ENCODE measurements at places on chromosomes 12 and 14.

- DNase-seq = no peak
Measured at GRCh38 chr12:87152841-87153528, 876.2 kb downstream of the C12orf50 start.

GRCh38 chr12:123075646-123076171, 75.2 kb downstream of the PITPNM2 start:
- DNase-seq = no peak

GRCh38 chr14:31770271-31770670, 209.1 kb downstream of the NUBPL start:
- DNase-seq = no peak

GRCh38 chr14:103353362-103353761, 19.3 kb downstream of the EIF5 start:
- DNase-seq = no peak

DNA sequence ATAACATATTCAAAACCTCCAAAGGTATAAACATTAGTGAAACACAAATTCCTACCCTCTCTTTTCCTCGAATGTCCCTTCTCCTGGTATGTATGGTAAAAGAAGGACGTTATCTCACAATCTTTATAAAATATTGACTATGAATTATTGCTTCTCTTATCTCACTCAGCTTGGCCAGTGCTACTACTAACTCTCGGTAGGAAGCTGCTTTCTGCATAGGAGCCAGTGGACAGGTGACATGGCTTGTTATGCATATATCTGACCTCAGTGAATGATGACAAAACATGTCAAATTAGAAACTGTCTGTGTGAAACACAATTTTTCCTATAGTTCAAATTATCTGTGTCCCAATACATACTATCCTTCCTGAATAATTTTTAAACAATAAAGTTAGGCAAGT, 48.5 kb upstream of the FLRT2 start:
- DNase-seq = no peak

DNA sequence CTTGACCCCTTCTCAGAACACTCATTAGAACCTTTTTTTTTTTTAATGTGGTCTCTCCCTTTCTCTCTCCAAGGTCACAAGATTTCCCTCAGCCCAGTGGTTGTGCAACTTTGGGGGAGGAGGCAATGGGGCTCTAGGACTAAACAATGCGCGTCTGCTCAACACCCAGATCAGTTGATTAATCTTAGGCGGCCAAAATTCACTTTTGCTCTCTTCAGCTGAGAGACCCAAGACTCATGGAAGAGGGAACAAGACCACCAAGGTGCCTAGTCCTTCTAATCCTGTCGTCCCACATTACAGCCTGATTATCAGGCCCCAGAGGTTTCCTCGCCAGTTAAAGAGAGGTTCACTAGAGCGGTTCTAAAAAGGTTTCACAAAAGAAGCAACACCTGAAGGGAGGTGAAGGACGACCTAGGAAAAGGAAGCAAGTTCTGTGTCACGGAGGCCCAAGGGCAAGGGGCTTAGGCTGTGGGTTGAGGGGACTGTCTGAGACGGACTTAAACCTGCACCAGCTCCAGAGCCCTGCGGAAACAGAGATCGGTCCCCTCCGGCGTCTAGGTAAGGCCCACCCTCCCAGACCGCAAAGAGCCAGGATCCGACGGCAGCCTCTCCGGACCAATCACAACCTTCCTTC, 824 bp upstream of the TARBP2 start:
- DNase-seq = no peak

DNA sequence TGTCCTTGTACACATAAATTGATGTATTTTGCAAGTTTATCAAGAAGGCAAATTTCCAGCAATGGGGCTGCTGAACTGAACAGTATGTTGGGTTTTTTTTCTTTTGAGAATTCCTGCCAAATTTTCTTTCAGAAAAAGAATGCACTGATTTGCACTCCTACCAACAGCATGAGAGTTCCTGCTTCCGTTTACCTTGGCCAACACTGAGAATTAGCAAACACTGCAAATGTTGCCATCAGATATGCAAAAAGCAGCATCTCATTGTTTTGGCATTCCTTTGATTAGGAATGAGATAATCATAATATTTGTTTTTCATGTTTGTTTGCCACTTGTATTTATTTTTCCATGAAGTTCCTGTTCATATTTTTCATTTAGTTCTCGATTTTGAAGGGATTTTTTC, 82.4 kb downstream of the RTN1 start:
- no peak for DNase-seq

- DNase-seq = no peak
Measured at GRCh38 chr14:26415618-26416123, 182.2 kb downstream of the NOVA1 start.

- DNase-seq = no peak
Measured at GRCh38 chr12:7645395-7646177, 20.1 kb downstream of the APOBEC1 start.

DNA sequence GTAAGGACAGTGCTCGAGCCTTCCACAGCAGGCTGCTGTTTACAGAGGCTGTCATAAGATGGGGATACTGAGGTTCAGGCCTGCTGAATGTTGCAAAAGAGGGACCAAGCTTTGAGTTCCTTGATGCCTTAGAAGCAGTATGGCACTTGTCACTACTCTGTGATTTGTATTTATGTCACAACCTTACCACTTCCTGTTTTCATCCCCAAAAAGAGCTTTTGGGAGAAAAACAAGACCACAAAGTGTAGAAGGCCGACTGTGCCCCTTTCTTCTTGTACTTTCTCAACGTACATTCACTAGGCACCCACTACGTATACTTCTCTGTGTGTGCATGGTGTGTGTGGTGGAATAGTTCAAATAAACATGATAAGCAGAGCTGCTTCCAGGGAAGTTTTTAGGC, 90.1 kb downstream of the DRAM1 start:
- DNase-seq = no peak

- DNase-seq = no peak
Measured at GRCh38 chr12:31714406-31715271, 14.2 kb downstream of the AMN1 start.

DNA sequence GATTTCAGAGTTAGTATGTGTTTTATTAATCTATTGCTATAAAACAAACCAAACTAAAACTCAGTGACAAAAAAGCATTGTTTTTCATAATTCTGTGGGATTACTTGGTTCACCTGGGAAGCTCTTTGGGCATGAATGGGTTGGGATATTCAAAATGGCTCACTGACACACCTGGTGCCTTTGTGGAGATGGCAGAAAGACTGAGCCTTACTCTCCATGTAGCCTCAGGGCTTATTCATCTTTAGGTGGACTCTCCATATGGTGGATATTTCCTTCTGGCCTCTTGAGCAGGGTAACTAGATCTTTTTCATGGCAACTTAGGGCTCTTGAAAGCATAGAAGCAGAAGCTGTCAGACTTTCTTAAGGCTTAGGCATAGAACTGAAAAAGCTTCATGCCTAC, 1102.8 kb upstream of the SEL1L start:
- no peak for DNase-seq

DNA sequence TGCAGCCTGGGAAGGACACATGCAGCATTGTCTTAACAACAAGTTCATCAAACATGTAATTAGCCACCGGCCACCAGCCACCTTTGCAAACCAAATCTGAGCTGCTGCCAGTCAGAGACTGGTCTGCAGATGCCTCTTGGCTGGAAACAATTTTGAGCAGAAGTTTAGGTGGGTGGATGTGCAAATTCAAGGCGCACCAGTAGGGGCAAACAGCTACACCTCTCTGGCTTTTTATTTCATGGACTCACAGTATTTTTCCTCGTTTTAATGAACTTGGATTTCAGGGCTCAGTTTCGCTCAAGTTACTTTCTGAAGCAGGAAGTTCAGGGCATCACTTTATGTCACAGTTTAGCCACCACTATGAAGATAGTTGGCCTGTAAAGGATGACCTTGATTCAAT, 94.3 kb downstream of the OTX2 start:
- DNase-seq = no peak

DNA sequence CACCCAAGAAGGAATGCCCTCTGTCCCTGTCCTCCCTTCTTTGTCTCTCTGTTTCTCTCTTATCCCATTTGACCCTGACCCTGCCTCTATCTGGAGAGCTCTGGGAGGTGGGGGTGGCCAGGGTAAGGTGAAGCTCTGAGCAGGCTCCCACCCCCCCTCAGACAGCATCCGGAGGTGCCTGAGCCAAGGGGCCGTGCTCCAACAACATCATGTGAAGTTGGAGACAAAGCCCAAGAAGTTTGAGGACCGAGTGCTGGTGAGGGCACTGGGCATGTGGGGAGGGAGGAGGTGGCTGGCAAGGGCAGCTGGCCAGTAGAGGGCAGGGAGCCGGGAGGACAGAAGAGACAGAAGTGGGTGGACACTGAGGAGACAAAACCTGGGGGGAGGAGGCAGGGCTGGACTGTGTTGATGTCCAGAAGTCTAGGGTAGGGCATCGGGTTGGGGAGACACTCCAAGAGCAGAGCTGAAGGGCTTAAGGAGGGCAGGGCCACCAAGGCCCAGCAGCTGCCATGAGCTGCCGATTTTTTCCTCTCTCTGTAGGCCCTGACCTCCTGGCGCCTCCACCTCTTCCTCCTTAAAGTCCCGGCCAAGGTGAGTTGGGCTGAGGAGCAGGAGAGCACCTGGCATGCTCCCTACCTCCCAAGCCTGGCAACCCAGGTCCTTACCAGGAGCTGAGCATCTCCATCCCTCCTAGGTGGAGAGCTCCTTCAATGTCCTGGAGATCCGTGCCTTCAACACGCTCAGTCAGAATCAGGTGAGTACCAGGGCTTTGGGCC, 1.9 kb downstream of the CARMIL3 start:
- no peak for DNase-seq

GRCh38 chr12:93115646-93116045, 186.6 kb upstream of the EEA1 start:
- DNase-seq = no peak

GRCh38 chr12:130097342-130097741, 64.9 kb upstream of the FZD10 start:
- no peak for DNase-seq

DNA sequence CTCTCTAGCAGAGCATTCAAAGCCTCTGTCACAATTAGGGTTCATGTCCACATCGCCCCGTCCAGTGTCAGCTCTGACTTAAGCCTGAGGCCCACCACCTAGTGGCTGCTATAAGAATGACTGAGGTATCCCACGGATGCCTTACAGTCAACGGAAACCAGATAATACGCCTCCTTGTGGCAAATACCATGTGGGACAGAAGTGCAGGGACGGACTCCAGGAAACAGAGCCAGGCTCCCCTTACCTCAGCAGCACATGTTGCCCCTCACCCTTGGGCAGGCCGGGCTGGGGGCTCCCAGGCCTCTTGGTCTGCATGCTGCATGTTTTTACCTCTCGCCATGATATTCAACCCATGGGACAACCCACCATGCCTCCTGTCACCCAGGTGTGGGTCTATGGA, 86.3 kb downstream of the VWF start:
- DNase-seq = no peak

GRCh38 chr14:69500736-69501135, 16.2 kb downstream of the PLEKHD1 start:
- no peak for DNase-seq

GRCh38 chr12:93292731-93293566, 84.8 kb upstream of the NUDT4 start:
- DNase-seq = no peak

DNA sequence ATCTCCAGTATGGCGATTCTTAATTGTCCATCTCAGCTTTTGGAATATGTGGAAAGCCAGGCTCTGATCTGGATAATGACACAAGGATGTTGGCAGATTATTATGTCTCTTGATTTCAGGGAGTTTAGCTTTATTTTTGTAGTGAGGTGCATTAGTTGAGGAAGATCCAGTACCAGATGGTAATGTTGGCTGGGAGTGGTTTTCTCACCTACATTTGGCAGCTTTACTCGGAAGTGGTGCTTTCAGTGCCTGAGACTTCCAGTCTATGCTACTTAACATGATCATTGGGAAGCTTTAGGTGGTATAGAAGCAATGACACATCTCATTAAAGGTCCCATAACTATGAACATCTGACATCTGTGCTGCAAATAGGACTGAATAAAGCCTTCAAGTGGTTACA, 7.5 kb downstream of the SLC15A5 start:
- DNase-seq = no peak

- no peak for DNase-seq
Measured at GRCh38 chr14:48390346-48390745, 714.9 kb upstream of the MDGA2 start.

- DNase-seq = no peak
Measured at GRCh38 chr14:81336009-81336408, 64.1 kb downstream of the STON2 start.

- DNase-seq = no peak
Measured at GRCh38 chr12:120292661-120293531, at the start of gene RNU4-1. Gene RNU4-1, minus strand, starts transcription at chr12:120293237.

DNA sequence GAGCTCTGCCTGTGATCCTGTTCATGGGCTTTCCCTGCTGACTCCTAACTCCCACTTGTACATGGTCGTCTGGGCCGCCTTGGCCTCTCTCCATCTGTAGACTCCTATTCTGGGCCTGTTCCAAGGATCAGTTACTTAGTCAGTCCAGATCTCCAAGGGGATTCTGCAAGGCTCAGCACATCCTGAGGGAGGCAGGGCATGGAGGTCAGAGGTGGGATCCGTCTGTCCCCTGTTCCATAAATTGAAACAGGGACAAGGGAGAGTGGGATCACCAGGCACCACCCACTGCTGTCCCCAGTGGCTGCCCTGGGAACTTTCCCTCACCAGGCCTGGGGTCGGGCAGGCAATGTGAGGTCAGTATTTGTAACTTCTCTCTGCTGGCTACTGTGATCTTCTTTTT, 43.5 kb downstream of the KCTD10 start:
- no peak for DNase-seq

- no peak for DNase-seq
Measured at GRCh38 chr12:106309671-106310505, 7.4 kb downstream of the TCP11L2 start.

GRCh38 chr12:2161473-2161872, 108.7 kb downstream of the CACNA1C start:
- no peak for DNase-seq

GRCh38 chr12:40963751-40964150, 224.4 kb upstream of the PDZRN4 start:
- no peak for DNase-seq

- DNase-seq = no peak
Measured at GRCh38 chr14:50796390-50796789, 34.6 kb downstream of the NIN start.

GRCh38 chr12:113184098-113184899, 979 bp downstream of the DDX54 start:
- DNase-seq = no peak

DNA sequence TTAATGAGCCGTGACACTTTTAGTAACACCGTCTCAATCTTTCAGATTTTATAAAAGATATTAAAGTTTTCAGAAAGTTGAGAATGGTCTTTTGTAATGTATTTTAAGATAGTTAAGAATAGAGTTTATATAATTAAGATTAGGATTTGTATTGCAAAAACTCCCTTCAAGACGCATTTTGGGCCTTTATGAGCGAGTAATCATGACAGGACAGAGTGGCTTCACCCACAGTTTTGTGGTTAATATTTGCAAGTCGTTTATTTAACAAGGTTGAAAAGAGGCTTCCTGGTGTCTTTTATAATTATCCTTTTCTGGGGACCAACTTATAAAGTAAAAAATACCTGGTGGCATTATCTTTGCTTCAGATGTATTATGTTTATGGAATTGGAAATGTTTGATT, 44.0 kb downstream of the TRAF3 start:
- DNase-seq = no peak
